ENCODE measurements at places on chromosomes 11 and 22.

GRCh38 chr11:103413266-103413888 lies 304.2 kb downstream of the DYNC2H1 start:
- no peak for DNase-seq

- DNase-seq = no peak
Observed at GRCh38 chr22:19448739-19449421, 1.4 kb upstream of the C22orf39 start.

DNA sequence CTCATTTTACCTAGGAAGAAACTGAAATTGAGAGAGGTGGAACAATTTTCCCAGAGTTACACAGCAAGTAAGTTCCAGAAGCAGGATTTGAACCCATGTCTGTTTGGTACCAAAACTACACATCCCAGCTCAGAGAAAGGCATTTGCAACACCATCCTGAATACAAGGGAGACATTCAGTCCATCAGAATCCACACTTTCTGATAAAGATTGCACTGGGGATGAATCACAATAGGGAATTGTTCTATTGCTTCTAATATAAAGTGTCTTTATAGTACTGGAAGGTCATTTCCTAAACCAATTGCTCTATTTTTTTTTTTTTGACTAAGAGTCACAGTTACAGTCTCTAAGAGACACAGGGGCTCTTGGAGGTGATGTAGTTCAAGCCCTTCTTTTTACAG lies 208.1 kb upstream of the CADM1 start:
- DNase-seq = no peak

- DNase-seq = no peak
Observed at GRCh38 chr11:11316651-11317230, 36.3 kb downstream of the CSNK2A3 start.

- DNase-seq = no peak
Observed at GRCh38 chr22:45047260-45047659, 37.5 kb upstream of the PHF21B start.
